ENCODE measurements at places on chromosomes 7 and 10. TPM values are rescaled to one million over a fixed set of nuclear protein-coding genes. Genes with fewer than 3 reads are reported as not detected.

DNA sequence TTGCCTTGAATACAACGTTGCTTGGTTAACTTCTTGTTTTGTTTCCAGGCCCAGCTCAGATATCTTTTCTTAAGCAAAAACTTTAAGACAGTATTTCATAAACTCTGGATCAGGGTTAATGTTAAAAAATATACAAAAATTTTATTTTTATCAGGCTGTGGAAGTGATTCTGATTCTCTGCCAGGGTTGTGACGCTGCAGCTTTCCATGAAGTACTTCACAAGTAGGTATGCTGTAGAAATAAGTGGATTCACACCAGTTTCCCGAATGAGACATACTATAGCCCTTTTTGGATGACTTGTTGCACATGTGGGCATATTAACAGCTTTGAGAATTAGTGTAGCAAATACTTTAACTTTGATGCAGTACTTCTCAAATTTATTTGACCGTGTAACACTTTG lies 70.1 kb downstream of the CDK14 start:
- DNase-seq: no peak

DNA sequence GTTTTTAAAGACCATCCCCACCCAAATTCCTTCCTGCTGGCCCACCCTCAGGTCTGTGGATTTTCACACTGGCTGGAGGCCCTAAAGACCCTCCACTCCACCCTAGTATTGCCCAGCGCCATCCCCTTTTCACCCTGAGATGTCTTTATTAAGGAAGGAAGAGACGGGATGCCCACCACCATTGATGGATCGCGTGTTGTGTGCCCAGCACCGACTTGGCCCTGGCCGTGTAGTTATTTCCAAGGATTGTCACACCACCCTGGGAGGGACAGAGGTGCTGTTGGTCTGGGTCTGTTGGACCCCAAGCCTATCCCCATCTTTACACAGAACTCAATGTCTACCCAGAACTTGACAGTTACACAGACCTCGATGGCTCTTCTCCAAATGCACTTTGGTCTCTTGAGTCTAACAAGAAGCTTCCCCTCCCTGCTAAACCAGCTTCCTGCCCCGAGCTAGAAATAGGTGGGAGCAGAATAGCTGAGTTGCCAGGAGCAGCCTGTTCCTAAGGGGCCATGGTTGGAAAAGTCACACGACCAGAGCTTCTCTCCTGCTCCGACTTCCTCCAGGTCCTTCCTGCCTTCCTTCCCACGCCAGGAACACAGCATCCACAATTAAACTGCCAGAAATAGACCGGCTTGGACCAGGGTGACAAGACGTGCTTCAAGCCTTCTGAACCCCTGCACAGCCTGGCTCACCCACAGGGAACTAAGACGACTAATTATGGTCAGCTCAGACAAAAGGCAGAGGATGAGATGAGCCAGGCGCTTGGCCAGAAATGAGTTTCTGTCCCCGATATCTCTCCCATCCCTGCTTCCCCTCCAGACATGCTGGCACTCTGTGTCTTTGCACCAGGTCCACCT lies 139.5 kb upstream of the CHST15 start:
- peak; percentile 30 for DNase-seq

- DNase-seq: no peak
Observed at GRCh38 chr10:102419269-102420180, 940 bp upstream of the PSD start.

DNA sequence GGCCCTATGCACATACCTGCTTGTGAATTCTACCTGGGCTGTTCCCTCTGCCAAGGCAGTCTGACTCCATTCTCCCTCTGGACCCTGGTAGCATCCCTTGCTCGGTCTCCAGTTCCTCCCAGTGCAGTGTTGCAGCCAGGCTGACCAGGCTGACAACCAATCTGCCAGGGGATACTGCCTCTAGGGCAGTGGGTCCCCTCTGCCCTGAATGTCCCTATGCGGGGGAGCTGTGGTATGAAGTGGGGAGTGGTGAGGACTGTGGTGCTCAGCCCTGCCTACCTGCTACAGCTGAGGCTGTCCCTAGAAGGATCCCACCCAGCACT lies 48.0 kb upstream of the CAMK2B start:
- no peak for DNase-seq

- DNase-seq: no peak
Observed at GRCh38 chr10:74347522-74347921, 196.5 kb downstream of the ADK start.

GRCh38 chr10:117734731-117735405 lies 192.3 kb downstream of the EMX2 start:
- no peak for DNase-seq

- no peak for DNase-seq
Observed at GRCh38 chr7:28750981-28751380, 207.1 kb downstream of the TRIL start.

GRCh38 chr10:93465806-93466675 lies 16.1 kb downstream of the MYOF start:
- peak; percentile 96 for DNase-seq

DNA sequence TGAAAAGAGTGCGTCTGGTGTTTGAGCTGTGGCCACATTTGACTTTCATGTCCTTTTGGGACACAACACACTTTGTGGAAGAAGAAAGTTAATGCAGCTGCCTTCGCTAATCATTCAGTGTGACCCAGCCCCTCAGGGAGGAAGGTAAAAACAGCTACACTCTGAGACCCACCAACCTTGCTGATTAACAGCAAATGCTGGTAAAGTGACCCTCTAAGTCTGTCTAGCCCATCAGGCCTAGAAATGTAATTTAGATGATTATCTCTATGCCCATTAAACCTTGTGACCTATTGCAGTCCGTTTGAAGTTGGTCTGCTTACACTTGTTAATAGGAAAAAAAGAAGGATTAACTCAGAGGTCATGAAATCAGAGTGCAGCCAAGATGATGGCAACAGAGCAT lies 161.9 kb upstream of the WNT16 start:
- no peak for DNase-seq

- no peak for DNase-seq
Observed at GRCh38 chr7:24283554-24283896, 465 bp upstream of the NPY start.

- peak; percentile 74 for DNase-seq
Observed at GRCh38 chr10:83607959-83608745, 531.2 kb upstream of the GHITM start.

GRCh38 chr7:80060218-80060806 lies 74.3 kb upstream of the GNAI1 start:
- DNase-seq: peak; percentile 67

DNA sequence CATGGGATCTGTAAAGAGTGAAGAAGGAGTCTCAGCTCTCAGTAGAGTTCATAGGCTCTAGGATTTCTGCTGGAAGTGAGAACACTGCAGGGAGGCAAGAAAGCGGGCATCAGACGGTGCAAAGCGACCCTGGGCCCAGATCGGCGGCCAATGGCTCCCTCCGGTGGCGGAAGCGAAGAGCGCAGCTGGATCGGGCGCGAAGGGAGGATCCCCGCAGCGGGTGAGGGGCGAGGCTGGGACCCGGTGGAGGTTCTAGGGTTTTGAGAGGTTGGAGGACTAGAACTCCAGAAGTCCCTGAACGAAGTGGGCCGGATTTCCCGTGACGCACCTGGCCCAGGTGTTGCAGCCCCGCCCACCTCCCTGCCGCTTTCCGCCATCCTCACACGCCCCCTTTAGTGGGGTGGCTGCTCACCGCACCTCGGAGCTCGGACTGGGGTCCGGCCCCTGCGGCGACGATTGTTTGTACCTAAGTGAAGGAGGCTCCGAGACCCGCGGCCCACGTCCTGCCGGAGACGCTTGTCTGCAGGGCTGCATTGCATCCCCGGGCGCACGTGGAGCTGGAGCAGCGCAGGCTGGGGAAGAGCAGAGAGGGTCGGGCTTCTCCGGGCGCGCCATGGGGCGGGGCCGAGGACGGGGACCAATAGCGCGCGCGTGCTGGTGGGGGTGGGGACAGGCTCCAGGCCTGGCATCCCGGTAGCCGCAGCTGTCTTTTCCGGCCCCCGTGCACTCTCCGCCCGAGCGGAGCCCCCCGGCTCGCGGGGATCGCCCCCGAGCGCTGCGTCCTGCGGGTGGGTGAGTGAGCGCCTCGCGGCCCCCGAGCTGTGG lies at the start of gene SLC12A9:
Gene SLC12A9, plus strand, starts transcription at position 666 of the 825 bp plus-strand sequence. CDS start 1,485 bp downstream, outside the sequence.
- peak; percentile 77 for DNase-seq

DNA sequence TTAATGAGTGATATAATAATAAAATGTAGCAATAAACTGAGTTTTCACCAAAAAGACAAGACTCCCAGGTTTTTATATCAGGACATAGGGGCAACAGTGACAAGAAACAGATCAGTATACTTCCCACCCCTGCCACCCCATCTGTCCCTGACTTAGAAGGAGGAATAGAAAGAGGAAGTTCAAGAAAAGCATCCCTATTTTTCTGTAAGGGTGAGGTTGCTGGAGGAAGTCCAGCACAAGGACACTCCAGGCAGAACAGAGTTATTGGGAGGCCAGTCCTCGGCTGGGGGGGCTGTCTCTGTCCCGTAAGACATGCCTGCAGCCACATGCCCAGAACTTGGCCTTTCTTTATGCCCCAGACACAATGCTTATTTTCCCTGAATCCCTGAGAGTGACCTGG lies 16.5 kb upstream of the TLX1 start:
- DNase-seq: no peak

DNA sequence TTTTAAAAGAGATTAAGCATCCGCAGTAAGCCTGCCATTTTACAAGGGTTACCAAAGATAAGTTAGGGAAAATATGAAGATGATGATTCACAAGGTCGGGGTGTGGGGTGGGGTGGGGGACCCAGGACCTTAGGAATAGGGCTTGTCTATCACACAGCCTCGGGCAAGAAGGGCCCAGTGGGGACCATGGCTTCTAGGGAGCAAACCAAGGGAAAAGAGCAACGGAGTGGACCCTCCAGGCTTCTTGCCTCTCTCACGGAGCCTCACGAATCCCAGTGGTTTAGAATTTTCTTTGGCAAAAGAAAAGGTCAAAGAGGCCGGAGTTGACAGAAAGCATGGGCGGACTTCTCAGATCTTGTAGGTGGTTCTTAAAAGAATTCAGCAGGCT lies 1.3 kb downstream of the PRKCQ start:
- DNase-seq: no peak

- DNase-seq: peak; percentile 67
Observed at GRCh38 chr7:135389971-135390370, 119.9 kb downstream of the CNOT4 start.

DNA sequence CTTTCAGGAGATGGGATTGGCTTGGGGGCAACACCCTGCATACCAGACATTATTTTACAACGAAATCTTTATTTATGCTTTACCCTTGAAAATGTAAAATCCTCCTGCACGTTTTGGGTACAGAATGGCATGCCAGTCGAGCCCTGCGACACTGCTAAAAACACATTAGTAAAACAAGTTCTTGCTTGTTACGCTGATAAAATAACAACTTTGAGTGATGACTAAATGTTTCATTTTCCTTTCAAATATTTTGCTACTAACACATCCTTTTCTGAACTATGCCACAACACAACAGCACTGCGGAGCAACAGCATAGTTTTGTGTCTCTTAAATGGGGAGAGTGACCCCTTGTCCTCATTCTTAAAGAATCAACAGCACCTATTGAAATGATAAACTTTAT lies 76.0 kb upstream of the SEMA3D start:
- no peak for DNase-seq

DNA sequence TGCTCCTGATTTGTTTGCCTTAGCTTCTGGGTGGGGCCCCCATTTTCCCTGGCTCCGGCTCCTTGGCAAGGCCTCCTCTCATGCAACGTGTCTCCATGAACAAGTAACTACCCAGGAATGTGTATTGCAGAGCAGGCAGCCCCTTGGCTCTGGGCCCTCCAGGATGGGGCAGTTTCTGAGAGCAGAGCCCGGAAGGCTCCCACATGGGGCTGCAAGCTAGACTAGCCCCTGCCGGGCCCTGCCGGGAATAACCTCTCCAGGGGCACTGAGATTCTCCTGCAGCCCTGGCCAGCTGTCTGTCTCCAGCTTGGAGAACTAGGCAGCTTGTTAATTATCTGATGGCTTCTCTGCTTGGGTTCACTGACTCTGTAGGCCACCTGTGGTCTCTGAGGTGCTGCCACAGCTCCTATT lies 184.0 kb upstream of the INHBA start:
- no peak for DNase-seq

ITPRID1 gene
- total RNA-seq: not detected

SLC16A9 gene
- 0.26 TPM for total RNA-seq

FAM180A gene
- not detected for total RNA-seq

PDK4 gene
- total RNA-seq: 219 TPM

FAM131B gene
- total RNA-seq: 0.13 TPM

ADAP1 gene
- total RNA-seq: 1.8 TPM

SOSTDC1 gene
- not detected for total RNA-seq

TFEC gene
- total RNA-seq: 0.89 TPM

NPTX2 gene
- 6.7 TPM for total RNA-seq

FIS1 gene
- 217 TPM for total RNA-seq

Data from dermis microvascular lymphatic vessel endothelial cell (primary cell).